NCI-H1436 treated with DMSO at 0.1 percent for 48 hours (cell line): ENCODE measurements at places on chromosomes 13 and 19.

- no peak for DNase-seq
Measured at GRCh38 chr19:5293612-5294378, 46.8 kb downstream of the PTPRS start.

- no peak for DNase-seq
Measured at GRCh38 chr13:41613984-41614661, 156.8 kb downstream of the RGCC start.

GRCh38 chr19:15397782-15398181, 18.2 kb upstream of the AKAP8 start:
- no peak for DNase-seq

DNA sequence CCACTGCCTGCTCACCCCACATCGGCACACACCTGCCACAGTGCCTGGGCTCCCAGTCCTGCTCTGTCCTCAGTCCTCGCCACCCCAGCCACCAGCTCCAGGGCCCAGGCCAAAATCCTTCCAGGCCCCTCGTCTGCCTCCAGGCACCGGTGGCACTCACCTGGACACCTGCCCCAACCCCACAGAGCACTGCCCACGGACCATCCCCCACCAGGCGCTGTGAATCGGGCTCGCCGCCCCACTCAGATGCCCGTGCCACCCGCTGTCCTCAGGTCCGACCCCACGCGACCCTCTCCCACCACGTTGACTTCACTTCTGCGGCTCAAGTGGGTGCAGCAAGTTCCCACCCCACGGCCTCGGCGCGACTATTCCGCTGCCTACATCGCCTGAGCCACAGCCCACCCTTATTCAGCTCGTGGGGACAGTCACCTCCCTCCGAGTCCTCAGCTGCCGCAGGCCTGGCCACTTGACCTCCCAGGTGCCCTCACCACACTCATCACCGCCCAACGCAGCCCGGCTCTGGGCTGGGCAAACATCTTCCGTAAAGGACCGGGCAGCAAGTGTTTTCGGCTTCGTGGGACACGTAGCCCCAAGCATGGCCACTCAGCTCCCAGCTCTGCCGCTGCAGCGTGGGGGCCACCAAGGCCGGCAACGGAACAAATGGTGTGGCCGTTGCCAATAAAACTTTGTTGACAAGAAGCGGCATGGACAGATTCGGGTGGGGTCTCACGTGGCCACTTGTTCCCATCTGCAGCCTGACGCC, 5.7 kb downstream of the PIP5K1C start:
- DNase-seq, result no peak

- no peak for DNase-seq
Measured at GRCh38 chr13:111110054-111110453, 5.1 kb upstream of the ARHGEF7 start.

- DNase-seq, result no peak
Measured at GRCh38 chr13:23950736-23951510, 53.6 kb upstream of the C1QTNF9B start.

DNA sequence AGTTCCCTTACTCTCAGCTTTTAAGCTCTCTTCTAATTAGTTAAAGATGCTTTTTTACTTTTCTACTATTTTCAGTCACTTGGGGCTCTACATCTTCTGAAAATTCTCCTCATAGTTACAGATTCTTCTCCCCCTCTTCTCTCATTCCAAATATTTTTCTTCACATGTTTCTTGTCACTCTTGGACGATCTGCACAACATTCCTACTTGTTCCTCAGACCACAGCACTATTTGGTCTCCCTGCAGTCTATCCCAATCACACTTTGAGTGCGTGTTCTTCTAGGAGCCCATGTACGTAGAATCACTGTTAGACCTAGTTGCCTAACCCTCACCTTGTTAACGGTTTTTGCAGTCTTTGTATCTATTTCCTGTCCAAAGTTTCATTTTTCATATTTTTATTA, 222.5 kb upstream of the SPRY2 start:
- DNase-seq, result no peak

DNA sequence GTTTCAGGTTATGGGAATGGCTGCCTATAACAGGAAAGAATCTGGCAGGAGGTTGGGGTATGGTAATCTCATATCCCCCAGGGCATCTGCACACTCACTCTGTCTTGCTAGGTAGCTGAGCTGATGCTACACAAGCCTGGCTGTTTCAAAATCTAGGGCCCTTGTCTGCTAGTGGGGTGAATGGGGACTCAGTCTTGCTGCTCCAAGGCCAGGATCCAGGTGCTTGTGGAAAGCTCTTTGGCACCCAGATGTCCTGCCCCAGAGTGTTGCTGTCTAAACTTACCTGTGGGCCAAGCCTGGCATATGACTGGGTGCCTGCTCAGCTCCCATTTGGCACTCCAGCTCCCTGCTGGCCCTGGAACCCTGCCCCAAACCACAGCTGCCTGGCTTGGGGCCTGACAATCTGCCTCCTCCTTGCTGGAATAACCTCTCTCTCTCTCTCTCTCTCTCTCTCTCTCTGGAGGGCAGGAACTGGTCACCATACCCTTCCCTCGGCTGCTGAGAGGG, 158.1 kb upstream of the TSC22D1 start:
- no peak for DNase-seq

DNA sequence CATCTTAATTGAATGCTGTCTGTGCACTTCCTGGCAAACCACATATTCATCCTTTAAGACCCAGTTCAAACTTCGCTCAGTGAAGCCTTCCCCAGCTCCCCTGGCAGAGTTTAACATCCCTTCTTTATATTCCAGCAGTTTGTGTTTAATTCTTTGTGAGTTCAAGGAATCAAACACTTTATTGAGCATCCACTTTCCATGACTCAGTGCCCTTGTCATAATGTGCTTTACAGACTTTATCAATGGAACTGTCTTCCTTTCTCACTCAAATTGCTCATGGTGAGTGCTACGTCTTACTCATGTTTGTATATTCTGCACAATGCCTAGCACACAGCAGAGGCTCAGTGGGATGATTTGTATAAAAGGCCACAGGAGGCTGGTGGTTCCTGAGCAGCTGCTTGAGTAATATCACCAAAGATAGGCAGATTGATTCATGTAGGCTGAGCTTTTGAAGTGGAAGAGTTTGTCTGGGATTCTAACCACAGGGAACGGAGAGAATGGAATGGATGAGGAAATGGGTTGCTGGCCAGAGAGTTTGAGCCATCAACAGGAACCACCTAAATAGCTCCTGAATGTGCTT, 44.2 kb downstream of the SERTM1 start:
- DNase-seq, result no peak

GRCh38 chr19:56158170-56158757, 17.2 kb downstream of the ZNF444 start:
- DNase-seq, result no peak

DNA sequence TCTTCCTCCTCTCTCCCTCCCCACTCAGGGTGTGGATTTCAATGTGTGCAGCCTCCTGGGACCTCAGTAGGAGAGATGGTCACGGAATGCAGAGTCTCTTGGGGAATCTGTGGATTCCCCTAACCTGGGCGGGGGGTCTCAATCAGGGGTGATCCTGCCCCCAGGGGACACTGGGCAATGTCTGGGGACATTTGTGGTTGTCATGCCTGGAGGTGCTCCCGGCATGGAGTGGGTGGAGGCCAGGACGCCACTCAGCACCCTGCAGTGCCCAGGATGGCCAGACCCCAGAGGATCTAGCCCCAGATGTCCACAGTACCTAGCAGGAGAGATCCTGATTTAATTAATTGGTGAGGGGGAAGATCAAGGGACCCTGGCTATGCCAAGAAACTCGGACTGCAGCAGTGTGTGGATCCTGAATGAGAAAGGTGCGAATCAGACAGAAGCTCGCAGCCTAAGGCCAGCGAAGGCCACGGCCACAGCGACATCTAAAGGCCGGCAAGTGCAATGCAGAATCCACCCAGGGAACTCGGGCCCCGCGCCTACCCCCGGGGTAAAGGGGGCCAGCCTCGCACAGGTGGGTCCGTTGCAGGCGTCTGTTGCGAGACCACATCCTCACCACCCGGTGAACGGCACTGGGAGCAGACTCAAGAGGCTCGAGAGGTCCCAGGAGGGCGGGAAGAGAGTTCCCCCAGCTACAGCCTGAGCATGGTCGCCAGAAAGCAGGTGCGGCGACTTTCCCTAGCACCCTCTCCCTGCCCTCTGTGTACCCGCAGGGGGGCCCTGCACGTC, 88.8 kb downstream of the GNG7 start:
- no peak for DNase-seq

DNA sequence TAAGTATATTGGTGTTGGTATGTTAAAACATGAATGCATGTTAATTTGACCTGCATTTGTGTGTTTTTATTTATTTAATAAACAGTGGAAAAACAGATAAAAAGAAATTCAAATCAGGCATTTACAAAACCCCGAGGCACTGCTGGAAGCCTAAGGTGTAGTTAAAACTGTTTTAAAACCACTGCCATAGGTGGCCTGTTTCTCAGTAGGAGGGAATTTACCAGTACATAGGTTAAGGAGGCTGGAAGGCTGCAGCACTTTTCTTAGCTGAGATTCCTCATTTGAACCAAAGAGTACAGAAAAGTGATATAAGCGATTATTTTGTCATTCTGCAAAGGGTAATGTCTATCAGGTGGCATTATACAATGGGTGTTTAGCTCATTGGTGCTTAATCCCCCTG, 99.6 kb downstream of the PAN3 start:
- DNase-seq, result no peak

- DNase-seq, result no peak
Measured at GRCh38 chr13:114064450-114065140, 67.8 kb downstream of the RASA3 start.

- DNase-seq, result no peak
Measured at GRCh38 chr13:25151626-25152195, 20.4 kb downstream of the AMER2 start.

DNA sequence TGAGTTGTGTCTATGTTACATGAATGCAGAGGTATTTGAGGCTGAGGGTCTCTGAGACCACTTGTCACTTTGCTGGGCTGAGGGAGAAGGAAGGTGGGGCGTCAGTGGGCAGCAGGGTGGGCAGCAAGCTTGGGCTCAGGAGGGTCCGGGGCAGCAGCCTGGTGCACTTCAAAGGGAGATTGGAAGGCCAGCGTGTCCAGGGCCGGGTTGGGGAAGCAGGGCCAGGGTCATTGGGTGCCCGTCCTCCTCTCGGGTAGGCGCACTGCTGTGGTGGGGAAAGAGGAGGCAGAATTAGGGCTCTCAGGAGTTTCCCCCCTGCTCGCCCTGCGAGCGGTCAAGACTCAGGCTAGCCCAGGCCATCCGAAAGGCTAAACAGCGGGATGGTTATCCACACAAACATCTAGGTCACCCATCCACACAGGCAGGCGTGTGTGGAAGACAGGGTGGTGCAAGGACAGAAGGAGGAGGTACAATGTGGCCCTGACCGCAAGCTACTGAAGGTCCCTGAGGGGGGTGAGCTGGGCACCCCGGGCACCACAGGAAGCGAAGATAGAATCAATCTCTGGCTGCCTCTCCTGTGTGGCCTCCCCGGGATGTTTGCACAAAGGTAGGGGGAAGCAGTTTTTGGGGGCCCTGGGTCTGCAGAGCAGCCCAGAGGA, 37.7 kb downstream of the MYO9B start:
- no peak for DNase-seq

- DNase-seq, result no peak
Measured at GRCh38 chr19:33868788-33869412, 72.2 kb downstream of the KCTD15 start.

DNA sequence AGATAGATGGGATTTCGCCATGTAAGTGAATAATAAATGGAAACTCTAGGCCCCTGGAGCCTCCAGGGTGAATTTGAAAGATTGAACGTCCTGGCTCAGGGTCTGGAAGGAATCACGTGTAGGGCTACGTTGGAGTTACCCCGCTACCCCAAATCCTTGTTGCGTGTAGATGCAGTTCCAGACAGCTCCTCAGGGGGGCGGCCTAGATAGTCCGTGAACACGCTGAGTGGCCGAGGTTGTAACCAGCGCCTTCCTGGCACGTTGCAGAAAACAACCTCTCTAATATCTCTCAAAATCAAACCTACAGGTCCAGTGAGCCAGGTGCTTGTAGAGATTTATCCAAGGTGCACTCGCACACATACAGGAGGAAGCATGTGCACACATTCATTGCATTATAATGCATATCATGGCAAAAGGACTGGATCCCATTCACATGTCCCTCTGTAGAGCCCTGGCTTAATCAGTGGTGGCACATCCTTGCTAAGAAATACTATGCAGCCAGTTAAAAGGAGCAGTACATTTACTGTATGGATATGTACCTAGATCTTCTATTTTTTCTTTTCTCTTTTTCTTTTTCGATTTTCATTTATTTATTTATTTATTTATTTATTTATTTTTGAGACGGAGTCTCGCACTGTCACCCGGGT, 2.5 kb upstream of the KEAP1 start:
- no peak for DNase-seq

DNA sequence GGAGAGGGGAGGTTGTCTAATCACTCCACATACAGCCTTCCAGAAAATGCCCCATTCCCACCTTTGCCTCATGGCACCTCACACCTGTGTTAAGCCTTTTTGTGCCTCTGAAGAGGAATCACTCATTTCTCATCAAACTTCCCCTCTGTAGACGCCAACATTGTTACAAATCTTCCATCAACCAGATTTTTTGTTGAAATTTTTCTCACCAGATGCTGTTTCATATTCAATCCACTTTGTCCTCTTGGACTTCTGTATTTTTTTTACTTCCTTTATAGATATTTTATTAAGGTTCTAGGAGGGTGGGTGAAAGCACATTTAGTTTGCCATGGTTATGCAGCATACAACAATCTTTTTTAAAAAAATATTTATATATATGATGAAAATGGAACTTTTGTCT, 74.0 kb downstream of the RUBCNL start:
- no peak for DNase-seq

- DNase-seq, result no peak
Measured at GRCh38 chr13:79749984-79750551, 269.1 kb downstream of the NDFIP2 start.

DNA sequence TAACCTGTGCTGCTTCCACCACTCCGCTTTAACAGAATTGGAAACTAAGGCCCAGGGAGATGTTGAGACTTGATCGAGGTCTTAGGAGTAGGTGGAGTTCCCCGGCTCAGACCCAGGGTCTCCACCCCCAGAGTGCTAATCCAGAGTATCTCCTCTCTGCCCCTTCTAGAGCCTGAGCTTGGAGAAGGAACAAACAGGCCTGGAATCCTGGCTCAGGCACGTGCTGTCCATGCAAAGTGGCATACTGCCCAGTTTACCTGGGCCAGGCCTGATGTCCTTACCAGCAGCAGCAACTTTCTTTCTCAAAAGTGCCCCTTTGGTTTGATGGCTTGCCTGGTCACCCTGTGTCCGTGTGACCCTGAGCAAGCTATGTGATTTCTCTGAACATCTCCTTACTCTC, 3.7 kb downstream of the SYNGR4 start:
- no peak for DNase-seq

GRCh38 chr19:13827656-13828055, 32.4 kb downstream of the ZSWIM4 start:
- no peak for DNase-seq

- no peak for DNase-seq
Measured at GRCh38 chr19:45125975-45126493, 33.1 kb downstream of the PPP1R37 start.

- no peak for DNase-seq
Measured at GRCh38 chr13:28805193-28805819, 14.8 kb upstream of the MTUS2 start.
